CD8-positive, alpha-beta T cell (primary cell): ENCODE measurements at places on chromosomes 4 and X. TPM values are rescaled to one million over a fixed set of nuclear protein-coding genes. Genes with fewer than 3 reads are reported as not detected.

DNA sequence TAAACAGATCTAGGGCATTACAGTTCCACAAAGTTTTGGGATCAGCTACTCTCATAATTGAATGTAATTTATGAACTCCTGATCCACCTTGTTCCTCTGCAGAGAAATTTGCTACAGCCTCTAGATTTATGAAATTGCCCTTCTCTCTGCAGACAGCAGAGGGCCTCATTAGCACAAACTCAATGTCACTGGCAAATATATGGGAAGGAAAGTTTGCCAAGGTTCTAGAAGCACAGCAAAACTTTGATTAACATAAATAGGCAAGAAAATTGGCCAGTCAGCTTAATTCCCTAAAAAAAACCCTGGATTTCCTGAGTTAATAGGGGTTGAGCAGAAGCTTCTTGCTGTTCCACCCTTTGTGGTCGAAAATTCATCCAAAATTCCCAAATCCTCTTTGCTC is 31.5 kb downstream of the PRPS1 start:
- no peak for DNase-seq

GRCh38 chr4:472881-473569 is 25.9 kb downstream of the ZNF721 start:
- no peak for DNase-seq

DNA sequence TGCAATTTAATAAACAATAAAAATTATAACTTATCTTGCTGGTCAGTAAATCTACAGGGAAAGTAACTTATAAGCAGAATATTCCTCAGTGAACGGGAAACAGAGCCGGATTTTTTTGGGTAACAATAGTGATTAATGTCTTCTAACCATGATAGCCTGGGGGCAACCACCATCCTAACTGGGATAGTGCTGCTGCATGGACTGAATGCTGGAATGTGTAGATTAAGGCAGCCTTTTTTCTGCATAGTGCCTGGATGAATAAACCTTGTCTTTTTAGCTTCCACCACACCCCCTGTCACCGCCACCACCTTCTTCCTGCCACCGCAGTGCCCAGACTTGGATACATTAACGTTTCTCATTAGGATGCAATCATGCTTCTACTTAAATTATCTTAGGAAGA is 83.6 kb upstream of the LNX1 start:
- DNase-seq = no peak

DNA sequence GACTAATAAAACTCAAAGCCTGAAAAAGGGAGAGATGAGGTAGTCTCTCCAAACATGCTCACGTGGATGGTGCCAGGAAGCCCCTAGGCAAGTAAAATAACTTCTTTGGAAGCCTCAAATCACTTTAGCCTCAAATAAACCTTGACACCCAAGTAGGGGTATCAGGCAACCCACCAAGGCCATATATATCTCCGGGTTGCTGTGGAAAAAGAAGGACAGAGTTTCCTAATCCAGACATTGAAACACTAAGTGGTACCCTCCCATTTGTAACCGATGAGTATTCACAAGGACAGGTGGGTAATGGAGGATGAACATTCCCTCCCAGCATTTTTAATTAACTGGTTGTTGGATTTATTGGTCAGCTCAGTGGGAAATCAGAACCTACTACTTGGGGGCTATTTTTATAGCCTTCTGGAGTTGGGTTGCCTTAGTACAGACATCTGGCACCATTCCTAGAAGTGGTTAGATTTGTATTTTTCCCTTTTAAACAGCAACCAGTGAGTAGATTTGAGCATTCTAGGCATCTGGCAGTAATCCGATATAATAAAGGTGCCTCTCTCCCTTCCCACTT is 87.7 kb downstream of the GPC3 start:
- no peak for DNase-seq

- no peak for DNase-seq
Measured at GRCh38 chr4:38109896-38110295, 149.7 kb downstream of the PTTG2 start.

- no peak for DNase-seq
Measured at GRCh38 chr4:108830509-108831244, 67.8 kb upstream of the ETNPPL start.

- DNase-seq = no peak
Measured at GRCh38 chr4:98781641-98782357, 123.4 kb upstream of the TSPAN5 start.

DNA sequence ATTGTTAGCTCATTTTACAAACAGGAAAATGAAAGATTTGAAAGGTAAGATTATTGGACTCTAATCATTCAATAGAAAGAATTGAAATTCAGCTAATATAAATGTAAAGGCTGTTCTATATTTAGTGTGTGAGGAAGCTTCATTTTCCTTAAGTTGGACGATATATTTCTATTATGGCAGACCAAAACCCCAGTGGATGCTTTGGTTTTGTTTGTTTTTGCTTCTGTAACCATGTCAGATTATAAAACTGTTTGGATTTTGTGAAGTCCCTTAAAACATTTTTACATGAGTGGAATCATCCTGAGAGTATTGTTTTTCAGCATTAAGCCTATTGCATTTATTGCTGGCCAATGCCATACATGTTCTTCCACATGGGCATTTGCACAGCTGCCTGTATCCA is 110.2 kb upstream of the ENPEP start:
- DNase-seq = no peak

GRCh38 chrX:29315931-29316330 is 728.7 kb downstream of the IL1RAPL1 start:
- DNase-seq = no peak

DNA sequence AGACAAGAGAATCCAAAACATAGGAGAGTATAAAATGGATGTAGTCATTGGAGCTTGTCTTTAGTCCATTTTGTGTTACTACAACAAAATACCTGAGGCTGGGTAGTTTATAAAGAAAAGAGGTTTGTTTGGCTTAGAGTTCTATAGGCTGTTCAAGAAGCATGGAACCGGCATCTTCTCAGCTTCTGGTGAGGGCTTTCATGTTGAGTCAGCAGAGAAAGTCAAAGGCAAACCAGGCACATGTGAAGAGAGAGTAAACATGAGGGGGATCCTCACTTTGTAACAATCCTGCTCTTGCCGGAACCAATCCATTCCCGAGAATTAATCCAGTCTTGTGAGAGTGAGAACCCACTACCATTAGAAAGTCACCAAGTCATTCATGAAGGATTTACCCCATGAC is 8.1 kb upstream of the HCCS start:
- no peak for DNase-seq

DNA sequence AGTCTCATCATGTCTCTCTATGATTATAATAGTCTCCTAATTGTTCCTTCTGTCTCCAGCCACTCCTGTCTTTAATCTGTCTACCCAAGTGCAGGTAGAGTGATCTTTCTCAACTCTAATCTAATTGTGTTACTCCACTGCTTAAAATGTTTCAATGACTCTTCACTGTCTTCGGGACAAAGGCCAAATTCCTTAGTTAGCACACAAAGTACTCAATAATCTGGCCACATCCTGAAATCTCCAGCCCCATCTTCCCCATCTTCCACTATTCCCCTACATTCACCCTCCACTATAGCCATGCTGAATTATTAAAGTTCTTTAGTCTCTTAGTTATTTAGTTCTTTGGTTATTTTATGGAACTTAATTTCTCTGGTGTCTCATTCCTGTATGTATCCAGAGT is 353.3 kb downstream of the OPHN1 start:
- no peak for DNase-seq

GRCh38 chr4:40486534-40486933 is 143.1 kb downstream of the RBM47 start:
- DNase-seq = no peak

DNA sequence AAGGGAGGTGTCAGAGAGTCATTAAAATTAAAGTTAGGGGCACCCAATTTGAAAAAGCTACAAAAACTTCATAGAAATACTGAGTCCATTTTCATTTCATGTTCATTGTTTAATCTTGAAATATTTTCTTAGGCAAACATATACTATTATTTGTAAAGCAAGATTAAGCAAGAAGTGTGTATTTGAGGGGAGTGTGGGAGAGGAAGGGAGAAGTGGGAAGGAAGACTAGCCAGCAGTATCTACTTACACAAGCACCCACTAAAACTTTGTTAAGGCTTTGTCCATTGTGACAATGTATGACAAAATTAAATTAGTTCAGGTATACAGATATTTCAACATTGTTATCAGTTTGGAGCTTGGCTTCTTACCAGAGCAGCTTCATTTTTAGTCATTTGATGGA is 222.9 kb downstream of the ARHGAP24 start:
- DNase-seq = no peak

DNA sequence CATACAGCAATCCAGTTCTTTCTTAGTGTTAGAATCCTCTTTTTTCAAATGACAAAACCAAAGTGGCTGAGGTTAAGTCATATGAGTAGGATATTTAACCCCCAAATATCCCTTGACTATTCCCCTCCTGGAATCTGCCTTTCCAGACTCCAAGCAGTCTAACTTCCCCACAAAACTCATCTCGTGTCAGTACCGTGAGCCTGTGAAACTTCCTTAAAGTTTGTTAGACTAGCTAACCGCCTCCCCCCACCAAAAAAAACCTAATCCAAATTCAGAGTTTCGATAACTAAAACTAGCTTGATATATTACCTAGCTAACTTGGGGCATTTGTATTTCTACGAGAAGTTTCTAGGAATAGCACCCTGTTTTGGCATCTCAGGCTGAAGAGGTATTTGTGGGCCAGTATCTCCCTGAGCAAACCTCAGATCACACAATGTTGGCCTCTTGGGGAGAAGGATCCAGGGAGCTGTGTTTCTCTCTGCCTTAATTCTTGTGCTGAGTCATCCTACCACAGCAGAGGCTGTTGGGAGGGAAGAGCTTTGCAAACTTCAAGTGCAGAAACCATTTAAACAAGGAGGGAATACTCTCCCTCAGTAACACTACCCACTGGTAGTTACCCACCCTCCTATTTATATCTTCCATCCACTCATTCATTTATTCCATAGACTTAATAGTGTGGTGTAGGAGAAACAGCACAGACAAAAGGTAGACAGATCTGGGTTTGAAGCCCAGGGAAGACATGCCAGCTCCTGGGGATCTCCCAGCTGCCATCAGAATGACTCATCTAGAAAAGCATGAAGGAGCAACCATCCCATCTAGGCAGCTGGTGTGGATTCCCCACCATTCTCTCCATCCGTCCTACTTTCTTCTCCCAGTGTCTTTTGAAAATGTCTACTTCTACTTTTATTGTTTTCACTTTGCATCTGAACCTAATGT is 39.3 kb upstream of the TXK start:
- no peak for DNase-seq

DNA sequence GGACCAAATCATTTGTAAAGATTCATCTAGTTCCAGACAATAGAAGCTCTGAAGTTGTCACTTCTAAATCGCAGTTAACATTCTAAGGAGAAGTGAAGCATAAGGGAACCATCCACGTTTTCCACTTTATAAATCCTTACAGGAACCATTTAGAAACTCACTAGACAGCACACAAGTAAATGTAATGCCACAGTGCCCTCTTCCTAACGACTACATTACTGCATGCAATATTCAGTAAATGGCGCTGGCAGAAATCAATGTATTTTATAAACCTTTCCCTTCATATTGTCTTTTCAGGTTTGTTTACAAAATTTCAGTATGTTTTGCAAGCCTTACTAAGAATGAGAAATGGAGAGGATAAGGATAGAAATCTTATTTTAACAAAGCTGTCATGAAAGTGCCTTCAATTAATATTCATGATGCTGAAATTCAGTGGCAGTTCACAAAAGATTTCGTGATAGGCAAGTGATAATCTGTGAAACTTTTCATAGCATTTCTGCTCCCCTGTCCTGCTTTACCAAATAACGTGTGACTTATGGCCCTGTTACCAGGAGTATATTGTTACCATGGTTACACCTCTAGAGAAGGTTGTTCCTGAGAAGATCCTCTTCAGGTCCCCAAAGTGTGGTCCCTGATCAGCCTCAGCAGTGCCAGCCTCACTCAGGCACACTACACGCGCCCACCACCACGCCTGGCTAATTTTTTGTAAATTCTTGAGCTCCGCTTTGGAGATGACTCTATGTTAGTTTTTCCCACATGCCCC is 54.2 kb downstream of the TMA16 start:
- DNase-seq = no peak

DNA sequence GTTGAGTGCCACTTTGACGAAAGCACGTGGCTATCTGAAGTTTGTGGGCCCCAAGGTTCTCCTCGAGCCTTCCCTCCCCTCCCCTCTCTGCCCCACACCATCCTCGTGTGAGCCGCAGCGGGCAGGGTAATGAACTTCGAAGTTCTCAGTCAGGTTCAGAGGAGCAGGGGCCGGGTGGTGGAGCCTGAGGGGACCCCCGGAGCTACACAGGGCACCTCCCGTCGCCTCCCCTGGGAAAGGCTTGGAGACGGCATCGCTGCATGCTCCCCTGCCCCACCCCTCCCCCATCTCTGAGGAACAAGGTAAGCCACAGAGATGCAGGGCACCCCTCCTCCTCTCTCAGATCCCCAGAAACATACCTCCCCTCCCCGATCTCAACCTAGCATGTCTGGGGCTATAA is 2.8 kb upstream of the NKX1-1 start:
- DNase-seq = no peak

GRCh38 chr4:11106190-11106589 is 322.5 kb downstream of the HS3ST1 start:
- no peak for DNase-seq

DNA sequence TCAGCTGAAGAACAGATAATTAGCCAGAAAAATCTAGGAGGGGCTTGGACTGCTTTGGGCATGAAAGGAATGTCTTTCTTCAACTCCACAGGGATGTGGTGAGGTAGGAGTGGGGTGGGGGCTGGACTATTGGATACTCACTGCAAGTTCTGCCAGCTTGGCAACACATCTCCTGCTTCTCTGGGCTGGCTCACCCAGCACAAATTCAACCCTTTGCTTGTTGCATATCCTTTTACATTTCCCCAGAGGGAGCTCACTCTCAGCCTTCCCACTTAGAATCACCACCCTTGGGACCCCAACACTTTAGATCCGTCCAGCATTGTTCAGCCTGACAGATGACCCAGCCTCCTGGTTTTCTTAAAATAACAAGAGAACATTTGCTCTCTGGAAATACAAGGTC is 120.6 kb downstream of the KDR start:
- DNase-seq = no peak

NAP1L2 gene
- 2.7 TPM for total RNA-seq

UGT2B17 gene
- not detected for total RNA-seq

SMIM10L2A gene
- total RNA-seq = 1.3 TPM

TCEAL3 gene
- total RNA-seq = 7.3 TPM

TEX11 gene
- total RNA-seq = not detected

PRAF2 gene
- total RNA-seq = 16.7 TPM
